ENCODE measurements at places on chromosomes 16 and 17.
A peak's percentile ranks its signal among the peaks of the same experiment; 100 is the strongest.

DNA sequence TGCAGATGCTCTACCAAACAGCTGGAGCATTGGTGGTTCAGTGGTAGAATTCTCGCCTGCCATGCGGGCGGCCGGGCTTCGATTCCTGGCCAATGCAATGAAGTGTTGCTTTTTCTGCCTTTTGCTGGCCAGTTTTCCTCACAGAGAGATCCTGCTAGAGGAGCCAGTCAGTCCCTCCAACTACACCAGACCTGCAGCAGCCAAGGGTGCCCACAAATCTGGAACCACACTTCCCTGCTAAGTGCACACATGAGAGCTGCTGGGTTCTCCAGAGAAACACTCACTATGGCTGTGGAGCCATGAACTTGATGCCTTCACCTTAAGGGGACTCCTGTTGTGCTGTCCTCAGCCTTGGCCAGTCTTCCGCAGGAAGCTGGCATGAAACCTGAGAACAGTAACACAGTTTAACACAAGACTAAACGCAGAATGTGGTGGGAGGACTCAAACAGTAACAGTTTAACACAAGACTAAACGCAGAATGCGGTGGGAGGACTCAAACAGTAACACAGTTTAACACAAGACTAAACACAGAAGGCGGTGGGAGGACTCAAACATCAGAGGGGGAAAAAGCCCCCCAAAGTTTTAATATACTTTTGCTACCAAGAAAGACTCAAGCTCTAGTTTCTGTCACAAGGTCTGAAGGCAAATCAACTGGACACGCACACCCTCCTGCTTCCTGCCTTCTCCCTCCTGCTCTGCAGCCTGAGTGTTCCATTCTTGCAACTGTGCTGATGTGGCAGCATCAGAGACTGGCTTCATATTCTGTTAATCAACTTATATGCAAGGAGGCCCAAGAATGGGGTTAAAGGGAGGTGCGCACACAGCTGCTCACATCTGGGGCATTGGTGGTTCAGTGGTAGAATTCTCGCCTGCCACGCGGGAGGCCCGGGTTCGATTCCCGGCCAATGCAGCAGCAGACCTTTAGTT is 12.0 kb downstream of the VAC14 start:
- DNase-seq: peak; percentile 86

DNA sequence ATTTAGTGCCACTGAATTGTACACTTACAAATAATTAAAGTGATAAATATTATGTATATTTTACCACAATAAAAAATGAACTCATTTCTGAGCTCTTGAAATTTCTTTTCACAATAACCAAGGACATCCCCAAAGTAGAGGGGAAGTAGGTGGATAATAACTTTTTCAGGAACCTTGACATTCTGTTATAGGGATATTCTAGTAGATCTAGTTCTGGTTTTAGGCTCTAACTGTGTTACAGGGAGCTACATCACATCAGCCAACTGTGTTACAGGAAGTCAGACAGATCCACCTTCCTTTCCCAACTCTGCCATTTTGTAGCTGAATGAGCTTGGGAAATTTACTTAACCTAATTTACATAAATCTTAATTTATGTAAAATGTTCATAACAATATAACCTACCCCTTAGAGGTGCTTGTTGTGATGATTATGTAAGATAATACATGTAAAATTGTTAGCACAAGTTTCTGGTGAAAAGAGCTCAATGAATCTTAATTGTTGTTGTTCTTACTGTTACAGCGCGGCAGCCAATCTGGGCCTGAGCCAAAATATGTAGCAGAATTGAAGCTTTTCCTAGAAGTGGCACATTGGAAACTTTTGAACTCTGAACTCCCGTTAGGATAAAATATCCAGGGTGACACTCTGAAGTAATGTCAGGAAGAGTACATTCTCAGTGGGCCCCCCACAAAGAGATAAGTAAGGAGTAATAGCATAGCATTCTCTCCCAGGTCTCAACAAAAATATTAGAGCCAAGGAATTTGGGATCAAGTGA is 169.8 kb downstream of the AATF start:
- no peak for DNase-seq

DNA sequence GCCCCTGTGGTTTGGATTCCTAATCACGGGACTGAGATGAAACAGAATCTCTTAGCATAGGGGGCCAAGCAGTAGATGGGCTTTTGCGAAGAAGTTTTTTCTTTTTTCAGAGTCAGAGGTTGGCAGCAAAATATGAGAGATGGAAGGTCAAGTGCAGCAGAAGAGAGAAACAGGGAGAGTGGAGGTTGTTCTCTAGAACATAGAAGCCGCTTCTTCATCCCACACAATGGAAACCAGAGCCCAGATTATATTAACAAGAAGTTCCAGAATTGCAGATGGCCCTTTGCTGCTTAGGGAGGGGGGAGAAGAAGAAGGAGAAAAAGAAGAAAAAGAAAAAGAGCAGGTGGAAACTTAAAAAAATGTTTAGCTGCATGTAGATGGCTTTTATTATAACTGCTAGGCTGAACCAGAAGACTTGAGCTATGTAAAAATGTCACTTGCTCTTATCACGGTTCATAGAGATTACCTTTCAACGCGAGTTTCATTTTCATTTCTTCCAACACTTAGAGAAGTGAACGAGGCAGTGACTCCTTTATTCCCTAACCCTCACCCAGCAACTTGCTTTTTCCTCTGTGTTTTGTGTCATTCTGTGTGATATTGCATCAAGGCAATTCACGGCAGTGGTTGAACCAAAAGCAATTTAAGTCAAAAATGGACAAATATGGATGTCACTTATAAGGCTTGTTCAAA is 737.5 kb downstream of the WWOX start:
- no peak for DNase-seq

DNA sequence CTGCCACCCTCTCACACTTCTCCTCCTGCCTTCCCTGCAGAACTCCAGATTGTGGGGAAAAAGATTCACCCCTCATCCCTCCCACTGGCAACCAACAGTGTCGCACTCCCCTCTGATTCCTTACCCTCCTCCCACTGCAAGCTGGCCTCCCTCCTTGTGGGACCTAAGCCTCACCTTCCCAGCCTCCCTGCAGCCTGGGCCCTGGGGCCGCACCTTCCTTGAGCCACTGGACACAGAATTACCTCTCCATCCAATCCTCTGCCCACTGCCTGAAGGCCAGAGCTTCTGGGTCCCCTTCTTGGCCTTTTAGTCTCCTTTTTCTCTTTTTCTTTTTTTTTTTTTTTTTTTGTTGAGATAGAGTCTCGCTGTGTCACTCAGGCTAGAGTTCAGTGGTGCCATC is 33.9 kb downstream of the NGFR start:
- DNase-seq: peak; percentile 7
